ENCODE measurements at places on chromosomes 3 and 15. TPM values are rescaled to one million over a fixed set of nuclear protein-coding genes. Genes with fewer than 3 reads are reported as not detected.
A peak's percentile ranks its signal among the peaks of the same experiment; 100 is the strongest.

Gene LDHAL6B
- not detected for total RNA-seq

DNA sequence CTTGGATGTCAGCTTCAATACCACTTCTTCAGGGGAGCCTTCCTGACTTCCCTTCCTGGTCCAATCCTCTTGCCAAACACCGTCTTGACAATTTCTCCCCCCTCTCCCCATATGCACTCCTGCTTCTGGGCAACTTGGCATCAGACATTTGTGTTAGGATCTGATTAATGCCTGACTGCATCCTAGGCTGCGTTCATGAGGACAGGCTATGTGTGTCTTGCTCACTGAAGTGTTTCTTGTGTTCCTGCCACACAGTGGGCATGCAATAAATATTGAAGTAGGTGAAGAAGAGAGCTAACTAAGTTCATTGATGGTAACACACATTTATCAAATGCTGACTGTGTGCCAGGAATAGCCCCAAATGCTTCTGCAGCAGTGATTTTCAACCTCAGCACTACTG is 36.4 kb upstream of the WNT5A start:
- H3K27ac ChIP-seq = no peak overlapping the region
- no peaks in the 10 kb centered on the region for H3K27me3 ChIP-seq
- H3K36me3 ChIP-seq = no peaks in the 10 kb centered on the region
- no peak for DNase-seq
- H3K4me3 ChIP-seq = no peak overlapping the region
- no peaks in the 10 kb centered on the region for H3K4me1 ChIP-seq

Gene FAM107A
- 27.6 TPM for total RNA-seq

Gene ITIH4
- 3.5 TPM for total RNA-seq

Gene CTDSPL
- 12.1 TPM for total RNA-seq

- peak overlapping the region; percentile 97 for H3K27ac ChIP-seq
- H3K36me3 ChIP-seq = no peaks in the 10 kb centered on the region
- DNase-seq = no peak
- no peak overlapping the region for H3K4me3 ChIP-seq
- peaks cover 89% of the 10 kb centered on the region for H3K4me1 ChIP-seq
Observed at GRCh38 chr15:92914103-92914499, 14.0 kb downstream of the CHD2 start.

Gene RTP4
- 0.87 TPM for total RNA-seq

Gene SMAD6
- 3.7 TPM for total RNA-seq

- DNase-seq = no peak
- H3K4me3 ChIP-seq = no peak overlapping the region
- no peaks in the 10 kb centered on the region for H3K27me3 ChIP-seq
- peaks cover 19% of the 10 kb centered on the region for H3K4me1 ChIP-seq
Observed at GRCh38 chr3:160568989-160569388, 3.6 kb upstream of the KPNA4 start.

Gene SLC28A2
- total RNA-seq = not detected

GRCh38 chr3:173688216-173688842 is 290.8 kb downstream of the NLGN1 start:
- H3K27me3 ChIP-seq = no peaks in the 10 kb centered on the region
- H3K27ac ChIP-seq = no peak overlapping the region
- no peak for DNase-seq
- H3K4me1 ChIP-seq = no peaks in the 10 kb centered on the region
- no peaks in the 10 kb centered on the region for H3K36me3 ChIP-seq

Gene BDH1
- total RNA-seq = 7.1 TPM

DNA sequence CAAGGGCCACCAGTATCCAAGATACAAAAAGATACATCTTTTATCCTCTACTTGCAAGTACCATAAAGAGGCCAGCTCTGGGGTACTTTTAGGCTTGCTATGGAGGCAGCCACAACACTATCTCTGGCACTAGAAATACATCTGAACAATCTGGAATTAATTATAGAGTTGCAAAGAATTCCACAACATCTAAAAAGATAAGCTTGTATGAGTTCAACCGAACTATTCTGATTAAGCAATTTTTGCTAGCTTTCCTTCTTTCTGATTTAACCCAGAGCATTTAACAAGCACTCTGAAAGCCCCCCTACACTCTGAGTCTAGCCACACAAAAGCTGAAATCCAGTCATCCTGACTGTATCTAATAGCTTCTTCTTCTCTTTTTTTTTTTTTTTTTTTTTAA is 95.4 kb downstream of the FRMD5 start:
- no peak overlapping the region for H3K4me3 ChIP-seq
- no peak overlapping the region for H3K27ac ChIP-seq
- H3K4me1 ChIP-seq = no peaks in the 10 kb centered on the region
- H3K36me3 ChIP-seq = no peaks in the 10 kb centered on the region
- no peaks in the 10 kb centered on the region for H3K27me3 ChIP-seq

DNA sequence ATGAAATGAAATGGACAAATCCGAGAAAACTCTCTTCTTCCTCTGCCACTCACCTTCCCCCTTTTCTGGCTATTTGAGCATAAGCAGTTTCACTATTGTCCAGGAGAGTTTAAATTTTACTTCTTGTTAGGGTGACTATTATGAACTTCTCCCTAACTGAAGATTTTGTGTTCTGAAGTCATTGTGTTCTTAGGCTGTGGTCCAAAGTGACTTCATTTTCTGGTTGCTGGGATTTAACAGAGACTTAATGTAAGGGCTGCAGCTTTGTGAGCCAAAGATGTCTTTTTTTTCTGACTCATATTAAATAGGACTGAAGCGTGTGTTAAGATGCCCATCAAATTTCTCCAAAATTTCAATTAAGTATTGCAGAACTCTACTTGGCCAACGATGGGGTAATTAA is 46.5 kb upstream of the FSTL1 start:
- no peaks in the 10 kb centered on the region for H3K27me3 ChIP-seq
- H3K4me1 ChIP-seq = no peaks in the 10 kb centered on the region
- H3K4me3 ChIP-seq = no peak overlapping the region

DNA sequence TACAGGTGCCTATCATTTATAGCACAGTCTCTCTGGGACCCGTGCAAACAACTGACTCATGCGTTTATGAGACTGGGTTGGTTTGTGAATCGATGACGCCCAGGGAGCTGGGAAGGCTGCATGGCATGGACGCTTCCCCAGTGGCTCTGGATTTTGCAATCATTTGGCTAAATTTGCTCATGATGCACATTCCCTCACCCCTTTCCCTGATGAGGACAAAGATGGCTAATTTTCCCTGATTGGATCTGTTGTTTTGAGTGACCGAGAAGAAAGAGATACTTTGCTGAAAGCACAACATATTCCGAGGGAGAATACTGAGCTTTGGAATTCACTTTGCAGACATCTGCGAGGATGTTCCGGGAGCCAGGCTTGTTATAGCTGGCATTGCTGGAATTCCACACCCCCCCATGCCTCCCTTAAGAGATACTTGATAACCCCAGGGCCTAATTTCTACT is 51.1 kb downstream of the CGNL1 start:
- DNase-seq = no peak
- no peak overlapping the region for H3K27ac ChIP-seq
- no peaks in the 10 kb centered on the region for H3K4me1 ChIP-seq
- no peaks in the 10 kb centered on the region for H3K36me3 ChIP-seq
- no peaks in the 10 kb centered on the region for H3K27me3 ChIP-seq

DNA sequence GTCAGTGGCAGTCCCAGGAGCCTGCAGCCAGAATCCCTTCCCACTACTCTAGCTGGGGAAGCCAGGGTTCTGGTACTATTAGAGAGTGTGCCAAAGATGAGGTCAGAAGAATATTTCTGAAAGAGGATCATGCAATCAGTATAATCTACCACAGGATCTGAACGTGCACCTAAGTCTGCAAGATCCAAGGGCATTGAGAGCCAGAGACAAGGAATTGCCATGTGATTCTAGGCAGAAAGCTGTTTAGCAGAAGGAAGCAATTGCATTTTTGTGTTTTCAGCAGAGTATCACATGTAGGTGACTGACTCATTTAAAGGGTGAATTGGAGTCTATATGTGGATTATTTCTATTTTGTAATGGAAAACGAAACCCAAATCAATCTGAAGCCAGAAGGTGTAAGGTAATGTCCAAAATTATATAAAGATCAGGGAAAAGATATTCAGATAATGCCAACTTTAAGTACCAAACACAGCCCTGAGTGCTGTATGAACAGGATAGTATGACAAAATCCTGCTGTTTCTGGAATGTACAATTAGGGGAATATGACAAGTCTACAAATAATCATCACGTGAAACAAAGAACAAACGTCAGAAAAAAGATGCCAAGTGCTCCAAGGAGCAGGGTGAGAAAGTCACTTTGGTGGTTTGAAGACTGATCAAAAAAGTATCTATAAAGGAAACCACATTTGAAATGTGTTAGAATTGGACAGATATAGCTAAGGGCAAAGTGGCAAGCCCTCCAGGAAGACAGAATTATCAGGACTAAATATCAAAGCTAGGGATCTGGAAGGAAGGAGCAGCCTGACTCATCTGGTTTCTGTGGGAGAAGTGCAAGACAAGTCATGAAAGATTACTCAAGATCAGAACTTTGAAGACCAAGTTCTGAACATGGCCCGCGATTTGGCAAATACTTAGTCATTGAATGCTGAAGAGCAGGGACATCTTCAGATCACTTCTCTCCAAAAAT is 1036.6 kb downstream of the NTRK3 start:
- H3K36me3 ChIP-seq = no peaks in the 10 kb centered on the region
- DNase-seq = no peak
- H3K27me3 ChIP-seq = no peaks in the 10 kb centered on the region
- no peak overlapping the region for H3K27ac ChIP-seq
- no peak overlapping the region for H3K4me3 ChIP-seq
- H3K4me1 ChIP-seq = no peaks in the 10 kb centered on the region

DNA sequence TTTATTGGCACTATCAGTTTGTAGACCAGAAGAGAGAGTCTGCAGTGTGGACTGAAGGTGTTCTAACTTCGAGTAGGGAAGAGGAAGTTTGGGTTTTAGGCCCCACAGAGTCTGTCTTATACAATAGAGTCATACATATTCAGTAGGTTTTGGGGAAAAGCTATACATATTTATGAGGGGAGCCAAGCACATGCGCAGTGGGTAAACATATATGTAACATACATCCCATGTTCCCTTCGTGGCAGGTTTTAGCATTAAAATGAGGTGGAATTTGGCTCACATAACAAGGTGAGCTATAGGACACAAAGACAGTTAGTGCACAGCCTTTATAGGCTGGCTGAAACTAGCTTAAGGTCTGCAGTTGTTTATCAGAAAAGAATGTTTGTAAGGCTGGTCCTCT is 4.9 kb downstream of the GALK2 start:
- DNase-seq = no peak
- no peak overlapping the region for H3K27ac ChIP-seq
- H3K27me3 ChIP-seq = no peaks in the 10 kb centered on the region
- no peaks in the 10 kb centered on the region for H3K4me1 ChIP-seq
- H3K36me3 ChIP-seq = no peaks in the 10 kb centered on the region

DNA sequence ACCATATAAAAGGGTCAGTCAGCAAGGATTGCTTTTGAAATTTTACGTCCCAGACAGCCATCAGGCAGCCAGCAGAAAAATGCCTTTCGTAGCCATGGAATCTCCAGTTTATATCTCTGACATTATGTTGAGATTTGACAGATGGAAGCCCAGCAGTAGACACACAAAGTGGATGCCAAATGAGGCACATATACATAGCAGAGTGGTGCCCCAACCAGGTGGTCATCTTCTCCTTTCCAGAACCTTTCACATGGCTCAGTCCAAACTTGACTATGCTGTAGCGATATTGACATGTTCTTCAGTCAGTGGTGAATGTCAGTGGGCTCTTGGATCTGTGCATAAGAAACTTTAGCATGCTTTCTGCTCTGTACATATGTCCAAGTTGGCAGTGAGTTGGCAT is 123.3 kb upstream of the GBE1 start:
- H3K27ac ChIP-seq = no peak overlapping the region
- peaks cover 10% of the 10 kb centered on the region for H3K4me1 ChIP-seq
- H3K27me3 ChIP-seq = no peaks in the 10 kb centered on the region
- no peak for DNase-seq

DNA sequence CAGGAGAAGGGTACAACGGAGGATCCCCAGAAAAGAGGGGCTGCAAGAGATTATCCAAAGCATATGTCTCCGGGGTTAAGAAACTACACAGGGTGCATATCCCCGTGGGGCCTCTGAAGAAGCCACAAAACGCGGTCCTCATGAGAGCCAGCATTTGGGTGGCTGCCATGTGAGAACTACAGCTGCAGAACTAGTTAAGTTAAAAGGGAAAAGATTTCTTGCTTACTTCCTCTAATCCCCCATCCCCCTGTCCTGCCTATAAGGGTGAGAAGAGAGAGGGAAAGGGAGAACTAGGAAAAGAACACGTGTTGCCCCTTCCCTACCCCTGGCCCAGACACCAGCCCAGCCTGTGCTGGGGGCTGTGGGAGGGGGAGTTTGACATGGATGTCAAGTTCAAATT is 70.4 kb upstream of the PCSK6 start:
- H3K27me3 ChIP-seq = no peaks in the 10 kb centered on the region
- no peaks in the 10 kb centered on the region for H3K36me3 ChIP-seq
- H3K4me1 ChIP-seq = peaks cover 9% of the 10 kb centered on the region
- no peak overlapping the region for H3K4me3 ChIP-seq

DNA sequence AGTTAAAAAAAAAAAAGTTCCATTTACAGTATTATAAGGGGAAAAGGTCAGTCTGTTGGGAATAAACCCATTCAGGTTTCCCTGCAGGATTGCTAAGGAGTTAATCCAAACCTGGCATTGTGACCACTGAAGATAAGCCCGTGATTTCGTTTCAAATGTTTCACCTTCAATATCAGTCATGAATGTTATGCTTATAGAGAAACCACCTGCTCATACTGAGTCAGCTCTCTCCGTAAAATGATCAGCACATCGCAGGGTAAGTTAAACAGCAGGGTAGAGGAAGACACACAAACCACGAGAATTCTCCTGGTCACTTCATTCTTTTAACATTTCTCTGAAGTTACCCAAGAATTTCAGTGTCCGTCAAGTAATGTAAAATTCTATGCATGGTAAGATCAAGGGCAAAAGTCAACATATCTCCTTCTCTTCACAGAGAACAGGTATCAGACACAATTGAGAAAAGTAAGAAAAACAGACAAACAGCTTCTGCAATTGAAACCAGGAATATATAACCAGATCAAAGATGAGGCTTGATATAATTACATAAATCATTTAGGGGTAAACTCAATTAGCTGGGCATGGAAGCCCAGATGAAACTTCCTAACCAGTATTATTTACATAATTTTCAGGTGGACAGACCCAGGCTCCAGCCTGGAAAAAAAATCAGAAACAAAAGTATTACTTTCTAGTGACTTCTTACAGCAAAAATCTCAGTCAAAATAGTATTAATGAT is 67.6 kb upstream of the ARHGEF3 start:
- no peaks in the 10 kb centered on the region for H3K4me1 ChIP-seq
- H3K36me3 ChIP-seq = no peaks in the 10 kb centered on the region
- H3K27ac ChIP-seq = no peak overlapping the region
- no peaks in the 10 kb centered on the region for H3K27me3 ChIP-seq

Gene CCR4
- total RNA-seq = not detected

DNA sequence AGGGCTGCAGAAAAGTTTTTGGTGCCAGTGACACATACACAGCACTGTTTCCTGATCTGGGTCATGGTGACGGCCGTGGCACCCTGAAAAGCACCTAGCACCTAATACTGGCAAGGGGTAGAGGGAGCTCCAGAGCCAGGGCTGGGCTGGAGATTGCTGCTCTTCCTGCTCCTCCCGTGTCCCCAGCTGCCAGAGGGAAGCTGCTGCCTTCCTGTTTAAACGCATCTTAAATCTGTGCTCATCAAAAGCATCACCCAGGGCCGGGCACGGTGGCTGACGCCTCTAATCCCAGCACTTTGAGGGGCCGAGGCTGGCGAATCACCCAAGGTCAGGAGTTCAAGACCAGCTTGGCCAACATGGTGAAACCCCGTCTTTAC is 156.7 kb upstream of the MEF2A start:
- peaks cover 15% of the 10 kb centered on the region for H3K4me1 ChIP-seq
- no peak overlapping the region for H3K4me3 ChIP-seq
- H3K27me3 ChIP-seq = no peaks in the 10 kb centered on the region
- no peaks in the 10 kb centered on the region for H3K36me3 ChIP-seq
- DNase-seq = peak; percentile 67

Gene ADCY5
- 4.6 TPM for total RNA-seq

Data from gastrocnemius medialis (tissue), 4 donors.